Naive B cell (primary cell): ENCODE measurements at places on chromosomes 12 and 14.

GRCh38 chr12:108289350-108290161 lies 49.6 kb downstream of the CMKLR1 start:
- no peak for DNase-seq

DNA sequence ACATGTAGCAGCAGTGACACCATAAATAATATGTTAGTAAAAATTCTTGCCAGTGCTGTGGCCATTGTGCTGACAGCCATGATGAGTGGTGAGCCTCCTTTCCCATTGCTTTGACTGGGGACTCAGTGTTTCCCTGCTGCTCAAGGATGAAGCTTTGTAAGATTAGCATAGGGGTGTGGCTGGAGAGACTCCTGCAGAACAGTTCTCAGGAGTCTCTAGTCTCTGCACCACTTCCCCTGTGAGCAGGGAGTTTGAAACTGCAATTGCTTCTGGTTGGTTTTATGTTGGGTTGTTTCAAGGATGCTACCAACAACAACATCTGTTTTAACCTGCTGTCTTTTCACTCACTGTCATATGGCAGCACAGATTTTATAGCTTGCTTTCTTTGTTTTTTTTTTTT lies 41.4 kb downstream of the ZC3H14 start:
- DNase-seq: no peak

DNA sequence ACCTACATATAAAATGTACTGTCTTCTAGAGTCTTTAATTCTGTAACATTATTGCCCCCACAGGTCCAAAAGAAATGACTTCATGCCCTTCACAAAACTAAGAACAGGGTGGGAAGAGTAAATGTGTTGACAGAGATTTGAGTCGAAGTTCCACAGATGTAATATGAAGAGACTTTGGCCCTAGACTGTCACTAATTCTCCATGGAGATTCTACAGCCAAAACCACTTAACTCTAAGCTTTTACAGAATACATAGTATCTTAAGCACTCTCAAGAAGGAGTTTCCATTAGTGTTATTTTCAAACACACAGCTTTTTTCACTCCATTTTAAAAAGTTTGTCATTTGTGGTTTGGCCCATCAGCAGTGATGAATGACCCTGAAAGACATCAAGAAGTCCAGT lies 56.3 kb downstream of the ABCC9 start:
- DNase-seq: no peak

DNA sequence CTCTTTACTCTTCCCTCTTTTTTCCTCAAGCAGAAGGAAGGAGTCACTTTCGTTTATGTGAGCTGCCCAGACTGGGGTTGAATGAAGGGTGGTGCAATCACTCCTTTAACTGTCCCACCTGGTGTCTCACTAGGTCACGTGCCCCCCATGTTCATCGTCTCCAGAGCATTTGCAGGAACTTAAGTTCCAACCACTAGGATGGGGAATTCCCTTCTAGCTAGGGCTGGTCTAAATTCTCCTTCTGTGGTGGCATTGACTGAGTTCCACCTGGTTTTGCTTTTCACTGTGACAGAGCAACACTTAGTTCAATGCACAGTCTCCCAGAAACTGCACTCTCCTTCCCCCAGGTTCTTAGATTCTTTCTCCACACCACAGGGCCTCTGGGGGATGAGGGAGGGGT lies 9.5 kb downstream of the FANCM start:
- DNase-seq: no peak

DNA sequence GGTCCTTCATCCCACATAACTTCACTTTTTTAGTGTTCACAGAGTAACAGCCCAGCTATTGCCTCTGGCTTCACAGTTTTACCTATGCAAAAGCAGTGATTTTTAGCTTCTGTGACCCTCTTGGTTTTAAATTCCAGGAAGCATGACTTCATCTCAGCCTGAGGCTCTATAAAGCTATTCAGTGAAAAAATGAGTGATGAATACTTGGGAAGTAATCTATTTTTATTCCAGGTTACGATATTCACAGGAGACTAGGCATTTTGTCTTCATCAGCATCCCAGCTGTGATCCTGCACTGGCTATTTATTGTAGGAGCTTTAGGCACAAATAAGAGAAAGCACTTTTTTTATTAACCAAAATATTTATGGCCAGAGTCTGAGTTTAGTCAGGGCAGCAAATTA lies 164.8 kb downstream of the SNAPC1 start:
- no peak for DNase-seq

DNA sequence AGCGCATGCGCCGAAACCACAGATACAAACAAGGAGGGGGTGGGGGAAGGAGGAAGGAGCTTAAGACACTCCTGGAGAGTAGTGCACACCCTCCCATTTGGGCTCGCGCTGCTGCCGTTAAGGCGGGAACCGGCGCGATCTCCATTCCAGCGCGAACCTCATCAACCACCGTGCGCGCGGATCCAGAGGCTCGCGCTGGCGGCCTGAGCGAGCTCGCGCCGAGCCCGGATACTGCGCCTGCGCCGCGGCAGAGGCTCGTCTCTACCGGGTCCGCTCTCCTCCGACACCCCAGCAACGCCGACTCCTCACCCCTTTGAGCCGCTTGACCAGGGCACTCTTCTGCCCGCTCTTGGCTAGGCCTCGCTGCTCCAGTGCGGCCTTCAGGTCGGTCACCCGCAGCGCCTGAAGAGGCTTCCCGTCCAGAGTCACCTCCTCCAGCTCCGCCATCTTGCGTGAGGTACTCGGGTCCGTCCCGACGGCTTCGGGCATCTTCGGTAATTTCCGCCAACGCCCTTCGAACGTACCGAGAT lies at the start of gene ACIN1:
ACIN1 (minus strand) TSS at position 471 of the 530 bp plus-strand sequence; CDS start at position 447, 24 bp downstream.
- DNase-seq: no peak

- no peak for DNase-seq
Observed at GRCh38 chr12:63948211-63948610, 103.7 kb downstream of the SRGAP1 start.

DNA sequence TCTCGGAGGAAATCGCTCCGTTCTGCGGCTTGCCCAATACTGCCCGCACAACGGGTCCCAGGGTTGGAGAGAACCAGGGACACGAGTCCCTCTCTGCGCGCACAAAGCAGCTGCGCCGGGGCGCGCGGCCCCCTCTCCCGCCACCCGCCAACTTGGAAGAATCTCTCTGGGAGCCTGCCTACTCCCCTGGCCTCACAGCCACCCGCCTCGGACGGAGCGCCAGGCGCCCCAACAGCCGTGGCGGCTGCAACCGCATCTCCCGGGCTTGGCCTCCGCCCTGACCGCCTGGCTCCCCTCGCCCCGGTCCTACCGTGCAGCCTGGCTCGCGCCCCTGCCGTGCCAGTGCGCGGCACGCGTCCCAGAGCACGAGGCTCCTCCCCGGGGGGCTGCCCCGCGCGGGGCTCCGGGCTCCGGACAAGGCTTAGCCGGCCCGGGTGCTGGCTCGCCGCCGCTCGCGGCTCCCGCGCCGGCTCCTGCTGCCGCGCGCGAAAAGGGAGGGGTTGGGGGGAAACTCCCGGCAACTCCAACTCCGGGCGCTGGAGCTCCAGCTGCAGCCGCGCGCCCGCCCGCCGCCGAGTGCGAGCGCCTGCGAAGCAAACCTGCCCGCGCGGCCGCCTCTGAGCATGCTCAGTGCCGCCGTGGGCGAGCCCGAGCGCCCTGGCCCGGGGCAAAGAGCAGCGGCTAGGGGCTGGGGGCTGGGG lies at the start of gene STXBP6:
STXBP6 (minus strand) TSS at position 580 of the 701 bp plus-strand sequence. CDS start 75,329 bp downstream, outside the sequence.
- no peak for DNase-seq
